ENCODE measurements at places on chromosomes 16 and 17. TPM values are rescaled to one million over a fixed set of nuclear protein-coding genes. Genes with fewer than 3 reads are reported as not detected.

- no peak for DNase-seq
Measured at GRCh38 chr16:85221771-85222154, 109.5 kb upstream of the CIBAR2 start.

- DNase-seq, result no peak
Measured at GRCh38 chr16:58428621-58429542, 36.6 kb downstream of the GINS3 start.

SLC35G6 gene
- not detected for total RNA-seq

GRCh38 chr16:57946181-57946801, 24.6 kb downstream of the CNGB1 start:
- no peak for DNase-seq

- no peak for DNase-seq
Measured at GRCh38 chr17:57357392-57357784, 101.1 kb downstream of the MSI2 start.

DNA sequence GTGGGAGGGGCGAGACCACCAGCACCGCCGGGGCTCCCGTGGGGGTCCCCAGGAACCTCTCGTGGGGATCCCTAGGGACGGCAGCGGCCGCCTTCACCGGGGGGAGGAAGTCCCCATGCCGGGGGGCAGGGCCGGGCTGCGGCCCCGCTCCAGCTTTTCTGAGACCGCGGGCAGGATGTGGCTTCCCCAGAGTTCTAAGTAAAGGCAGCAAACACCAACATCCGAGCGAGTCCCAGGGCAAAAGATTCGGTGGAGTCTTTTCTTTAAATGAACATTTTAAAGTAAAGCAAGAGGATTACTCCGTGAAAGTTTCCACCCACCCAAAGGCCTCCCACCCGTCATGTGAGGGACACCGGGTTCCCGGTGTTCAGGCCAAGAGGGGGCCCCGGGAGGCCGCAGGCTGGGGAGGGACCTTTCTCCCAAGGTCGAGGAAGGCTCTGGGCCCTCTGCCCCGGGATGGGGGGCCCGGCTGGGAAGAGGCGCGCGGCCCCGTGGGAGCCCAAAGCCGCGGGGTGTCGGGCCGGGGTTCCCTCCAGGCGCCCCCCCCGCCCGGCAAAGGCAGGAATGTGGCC, 137.2 kb upstream of the RPH3AL start:
- no peak for DNase-seq

C17orf100 gene
- total RNA-seq, result 0.63 TPM

ELMO3 gene
- 2.2 TPM for total RNA-seq

- no peak for DNase-seq
Measured at GRCh38 chr17:65261152-65261551, 124.0 kb downstream of the RGS9 start.

- DNase-seq, result peak; percentile 56
Measured at GRCh38 chr17:21458054-21458453, 81.9 kb downstream of the KCNJ12 start.

GRCh38 chr17:62083651-62084050, 18.6 kb upstream of the MED13 start:
- no peak for DNase-seq

DNA sequence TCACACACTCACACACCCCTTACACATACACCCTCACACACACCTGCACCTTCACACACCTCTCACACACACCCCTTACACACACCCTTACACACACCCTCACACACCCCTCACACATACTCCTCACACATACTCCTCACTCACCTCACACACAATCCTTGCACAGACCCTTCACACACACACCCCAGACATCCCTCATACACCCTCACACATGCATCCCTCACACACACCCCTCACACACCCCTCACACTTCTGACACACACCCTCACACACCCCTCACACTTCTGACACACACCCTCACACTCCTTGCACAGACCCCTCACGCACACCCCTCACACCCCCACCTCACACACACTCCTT, 23.9 kb downstream of the C17orf67 start:
- DNase-seq, result peak; percentile 18

DNA sequence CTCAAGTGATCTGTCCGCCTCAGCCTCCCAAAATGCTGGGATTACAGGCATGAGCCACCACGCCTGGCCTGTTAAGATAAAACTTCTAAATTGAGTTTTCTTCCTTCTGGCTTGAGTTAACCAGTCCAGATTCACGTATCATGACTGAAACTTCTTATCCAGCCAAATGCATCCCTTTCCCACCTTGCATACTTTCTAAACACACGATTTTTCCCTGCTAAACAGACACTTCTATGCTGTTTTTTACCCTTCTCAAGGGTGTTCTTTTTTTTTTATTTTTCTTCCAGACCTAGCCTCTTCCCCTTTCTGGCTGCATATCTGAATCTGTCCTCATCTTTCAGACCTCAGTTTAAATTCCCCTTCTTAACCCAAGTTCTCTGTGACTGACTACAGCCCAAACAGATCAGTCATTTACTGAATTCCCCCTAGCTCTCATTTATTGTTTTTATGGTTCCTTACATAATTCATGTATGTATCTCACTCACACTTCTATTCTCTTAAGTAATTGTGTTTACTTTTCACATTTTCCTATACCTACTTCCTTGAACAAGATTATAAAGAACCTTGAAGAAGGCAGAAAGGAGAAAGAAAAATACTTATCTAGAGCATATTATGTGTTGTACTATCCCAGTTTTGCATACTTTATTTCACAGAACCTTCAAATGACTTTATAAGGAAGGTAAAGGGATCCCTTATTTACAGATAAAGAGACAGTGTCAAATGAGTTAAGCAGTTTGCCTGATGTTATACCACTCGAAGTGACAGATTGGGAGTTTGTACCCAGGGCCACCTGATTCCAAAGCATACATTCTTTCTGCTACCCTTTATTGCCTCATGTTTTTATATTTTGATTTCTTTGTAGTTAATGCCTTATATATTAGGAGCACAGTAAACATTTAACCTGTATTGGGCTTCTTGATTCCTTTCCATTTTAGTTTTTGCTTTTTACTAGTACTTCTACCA, 5.2 kb downstream of the EVI2B start:
- DNase-seq, result no peak

RAB26 gene
- total RNA-seq, result 1.4 TPM

DNA sequence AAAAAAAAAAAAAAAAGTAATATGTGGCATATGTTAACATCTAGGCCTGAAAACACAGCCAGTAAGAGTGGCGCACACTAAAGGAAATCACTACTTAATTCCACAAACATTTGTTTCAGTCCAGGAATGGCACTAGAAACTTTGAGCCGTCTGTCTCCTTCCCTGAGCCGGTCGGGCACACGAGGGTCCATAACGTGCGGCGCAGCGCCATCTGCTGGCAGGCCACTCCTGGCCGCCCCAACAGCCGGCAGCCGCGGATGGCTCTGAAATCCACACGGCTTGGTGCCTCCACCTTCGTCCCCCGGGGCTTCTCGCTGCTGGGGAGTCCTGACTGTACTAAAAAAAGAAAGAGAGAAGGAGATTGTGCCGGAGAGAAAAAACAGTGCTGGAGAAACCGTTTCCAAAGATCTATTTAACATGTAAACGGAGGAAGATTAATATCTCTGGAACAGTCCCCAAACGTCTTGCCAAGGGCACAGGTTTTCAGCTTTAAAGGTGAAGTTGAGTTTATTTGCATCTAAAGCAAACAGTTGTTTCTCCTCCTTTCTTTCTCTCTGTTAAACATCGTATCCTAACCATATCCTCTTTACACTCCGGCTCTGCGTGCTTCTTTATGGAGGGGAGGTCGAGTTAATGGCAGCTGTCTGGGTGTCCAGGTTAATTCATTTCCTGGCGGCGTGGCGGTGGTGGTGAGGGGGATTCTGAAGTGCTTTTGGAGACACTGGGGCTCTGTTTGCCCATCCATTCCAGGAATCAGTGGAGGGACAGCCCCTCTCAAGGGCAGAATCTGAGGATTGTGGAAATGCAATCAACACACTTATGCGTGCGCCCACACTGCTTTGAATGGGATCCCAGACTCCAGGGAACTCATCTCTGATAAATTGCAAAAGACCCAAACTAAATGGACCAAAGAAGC, 611.3 kb upstream of the SALL1 start:
- DNase-seq, result peak; percentile 62

DNA sequence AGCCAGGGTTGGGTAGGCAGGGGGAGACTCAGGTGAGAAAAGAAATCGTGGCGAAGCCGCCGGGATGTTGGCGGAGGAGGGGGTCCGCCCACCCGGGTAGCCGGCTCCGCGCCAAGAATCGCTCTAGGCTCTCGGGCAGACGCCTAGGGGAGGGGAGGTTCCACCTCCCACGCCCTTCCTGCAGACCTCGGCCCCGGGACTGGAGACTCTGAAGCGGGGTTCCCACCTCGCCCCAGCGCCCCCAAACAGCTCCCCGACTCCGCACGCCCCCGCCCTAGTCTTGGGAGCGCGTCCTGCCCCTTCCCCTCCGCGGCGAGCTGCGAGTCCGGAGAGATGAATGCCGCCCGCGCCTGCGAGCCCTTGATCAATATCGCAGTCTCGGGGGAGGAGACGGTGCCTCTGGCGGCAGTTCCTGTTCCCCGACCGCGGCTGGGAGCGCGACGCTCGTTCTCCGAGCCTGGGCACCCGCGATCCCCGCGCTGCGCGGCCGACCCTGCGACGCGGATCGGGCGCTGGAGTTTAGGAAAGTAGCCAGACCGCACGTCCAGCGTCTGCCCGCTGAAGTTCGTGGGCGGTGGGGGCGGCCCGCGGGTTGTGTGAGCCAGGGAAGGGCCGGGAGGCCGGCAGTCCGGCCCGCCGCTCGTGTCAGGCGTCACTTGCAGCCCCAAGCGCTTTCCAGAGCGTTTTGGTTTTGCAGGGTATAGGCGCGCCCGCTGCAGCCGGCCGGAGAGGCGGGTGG, 790 bp downstream of the CRHR1 start:
- no peak for DNase-seq

ACSM2A gene
- total RNA-seq, result not detected

- DNase-seq, result peak; percentile 88
Measured at GRCh38 chr17:12983991-12984884, 33.6 kb downstream of the ELAC2 start.

DNA sequence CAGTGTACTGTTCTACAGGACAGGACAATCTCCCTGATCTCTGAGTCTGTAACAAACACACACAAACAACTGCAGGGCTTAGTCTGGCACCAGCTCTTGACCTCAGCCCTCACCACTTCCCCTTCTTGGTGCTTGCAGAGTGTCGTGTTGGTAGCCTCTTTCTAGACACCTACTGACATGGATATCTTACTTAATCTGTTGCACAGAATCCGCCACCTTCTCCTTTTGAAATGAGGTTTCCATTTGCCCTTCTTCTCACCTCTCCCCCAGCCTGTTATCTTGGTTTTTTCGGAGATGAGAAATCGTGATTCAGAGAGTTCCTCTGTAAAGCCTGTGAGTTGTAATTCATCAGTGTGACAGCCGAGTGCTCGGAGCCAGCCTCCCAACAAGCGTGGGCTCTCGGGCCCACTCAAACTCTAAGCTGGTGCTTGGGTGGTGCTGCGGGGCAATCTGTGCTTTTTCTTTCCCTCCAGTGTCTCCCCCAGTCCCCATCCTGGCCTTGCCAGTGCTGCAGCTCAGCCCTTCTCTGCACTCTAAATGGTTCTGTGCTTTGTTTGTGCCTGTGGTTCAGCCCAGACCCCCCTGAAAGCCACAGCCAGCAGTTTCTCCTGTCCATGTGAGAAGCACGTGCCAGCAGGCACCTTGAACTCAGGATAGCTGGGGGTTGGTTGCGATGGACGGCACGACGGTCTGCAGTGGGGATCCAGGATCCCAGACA, 28.1 kb downstream of the KIAA0513 start:
- DNase-seq, result peak; percentile 69

GRCh38 chr16:69858191-69859104, 92.7 kb upstream of the CLEC18A start:
- DNase-seq, result no peak

ADAP2 gene
- total RNA-seq, result 11.1 TPM

DNA sequence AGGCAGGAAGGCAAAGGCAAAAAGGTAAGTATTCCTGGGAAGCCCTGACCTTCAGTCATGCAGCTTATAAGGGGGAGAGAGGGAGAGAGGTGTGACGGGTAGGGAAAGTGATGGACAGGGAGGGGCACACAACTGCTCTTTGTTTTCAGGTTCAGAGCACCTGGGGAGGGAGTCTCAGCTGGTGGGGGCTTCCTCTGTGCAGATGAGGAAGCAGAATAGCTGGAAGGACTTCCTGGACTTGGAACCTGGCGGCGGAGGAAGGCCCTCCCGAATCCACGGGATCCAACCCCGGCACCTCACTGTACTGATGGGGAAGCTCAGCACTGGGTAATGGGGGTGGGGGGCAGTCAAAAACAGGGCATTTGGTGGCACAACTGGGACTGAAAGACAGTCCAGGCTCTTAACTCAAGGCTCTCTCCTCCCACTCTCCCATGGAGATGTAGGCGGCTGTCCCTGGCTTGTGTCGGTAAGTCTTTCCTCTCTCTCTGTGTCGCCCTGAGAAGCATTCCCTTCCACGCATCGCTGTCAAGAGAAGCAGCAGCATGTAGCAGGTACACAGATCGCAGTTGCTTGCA, 11.9 kb upstream of the PITPNM3 start:
- DNase-seq, result no peak

- DNase-seq, result no peak
Measured at GRCh38 chr16:66219491-66219890, 147.0 kb upstream of the CDH5 start.

KRTAP9-8 gene
- not detected for total RNA-seq

MILR1 gene
- 2.4 TPM for total RNA-seq

FBXO39 gene
- total RNA-seq, result not detected

DNA sequence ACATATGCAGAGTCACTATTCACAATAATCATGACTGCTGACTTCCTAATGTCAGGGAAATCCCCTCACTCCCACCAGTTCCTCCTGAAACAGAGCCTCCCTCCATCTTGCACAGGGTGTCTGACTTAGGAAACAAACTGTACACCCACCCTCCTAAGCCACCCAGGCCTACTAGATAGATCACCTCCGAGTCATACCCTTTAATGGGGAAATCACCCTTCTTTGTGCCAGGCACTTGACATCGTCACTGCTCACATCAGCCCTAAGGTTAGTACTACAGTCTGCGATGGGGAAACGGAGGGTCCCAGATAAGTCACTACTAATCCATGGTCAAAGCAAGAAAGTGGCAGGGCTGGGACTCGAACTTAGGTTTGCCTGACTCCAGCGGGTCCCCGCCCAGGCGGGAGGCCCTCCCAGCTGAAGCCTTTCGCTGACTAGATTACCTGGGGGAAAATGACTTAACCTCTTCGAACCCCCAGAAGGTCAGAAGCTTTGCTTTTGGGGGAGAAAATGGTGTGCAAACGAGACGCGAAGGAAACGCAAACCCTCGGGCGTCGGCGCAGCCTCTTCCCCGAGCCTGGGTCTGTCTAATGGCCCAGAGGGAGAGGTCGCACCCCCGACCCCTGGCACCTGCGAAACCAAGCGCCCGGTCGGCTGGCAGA, 3.4 kb upstream of the MLLT6 start:
- DNase-seq, result no peak

IKZF3 gene
- 0.37 TPM for total RNA-seq

ETV4 gene
- 3.1 TPM for total RNA-seq

Measured in right atrium auricular region (tissue), 2 donors.